NCI-H2081 (cell line): ENCODE measurements at places on chromosomes 6 and 20.

- no peak for DNase-seq
Observed at GRCh38 chr6:156102129-156102528, 646.5 kb upstream of the NOX3 start.

DNA sequence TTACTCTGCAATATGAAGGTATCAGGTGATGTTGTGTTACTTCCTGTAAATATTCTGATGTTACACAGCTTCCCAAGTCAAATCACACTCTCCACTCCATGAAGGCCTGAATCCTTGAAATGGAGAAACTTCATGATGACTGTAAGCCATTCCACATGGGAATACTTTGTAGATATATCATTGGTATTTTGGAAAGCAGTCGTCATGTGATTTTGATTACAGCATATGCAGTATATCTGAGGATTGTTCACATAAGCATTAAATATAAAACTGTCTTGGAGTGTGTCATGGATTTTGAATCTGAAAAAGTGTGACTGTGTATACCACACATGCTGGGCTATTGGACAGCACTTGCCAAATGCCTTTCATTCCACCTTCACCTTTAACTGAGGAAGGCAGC is 118.3 kb upstream of the EXOC2 start:
- no peak for DNase-seq

DNA sequence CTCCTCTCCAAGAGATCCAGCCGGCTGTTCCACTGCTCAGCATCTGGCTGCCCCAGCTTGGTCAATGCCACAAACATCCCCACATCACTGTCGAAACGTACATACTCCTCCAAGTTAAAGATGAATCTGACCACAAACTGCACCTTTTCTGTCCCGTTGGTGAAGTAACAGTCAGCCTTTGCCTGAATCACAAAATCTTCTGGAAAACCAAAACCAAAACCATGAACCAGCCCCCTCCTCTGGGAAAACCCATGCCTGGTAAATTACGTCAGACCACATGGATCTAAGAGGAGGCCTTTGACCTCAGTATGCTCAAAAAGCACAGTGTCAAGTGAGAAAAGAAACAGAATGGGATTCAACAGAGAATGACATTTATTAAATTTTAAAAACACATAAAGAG is 1.7 kb downstream of the HLA-DOB start:
- DNase-seq, result no peak

GRCh38 chr6:27145731-27146455 is 101.6 kb upstream of the PRSS16 start:
- peak; percentile 91 for DNase-seq

DNA sequence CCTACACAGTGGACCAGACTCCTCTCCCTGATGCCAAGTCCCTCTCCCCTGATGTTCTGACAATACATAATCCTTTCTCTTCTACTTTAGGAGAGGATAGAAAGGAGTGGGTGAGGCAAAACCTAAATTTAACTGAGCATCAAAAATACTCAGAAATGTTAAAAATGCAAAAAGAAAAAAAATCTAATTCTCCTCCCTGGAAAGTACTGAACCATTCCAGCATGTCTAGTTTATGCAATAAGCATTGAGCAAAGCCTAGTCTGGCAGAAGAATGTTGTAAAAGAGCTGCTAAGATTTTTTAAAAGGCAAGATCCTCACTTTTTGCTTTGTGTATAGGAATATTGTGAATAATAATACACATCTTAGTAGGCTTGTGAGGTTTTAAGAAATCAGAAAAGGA is 116.6 kb upstream of the STXBP5 start:
- DNase-seq, result no peak

DNA sequence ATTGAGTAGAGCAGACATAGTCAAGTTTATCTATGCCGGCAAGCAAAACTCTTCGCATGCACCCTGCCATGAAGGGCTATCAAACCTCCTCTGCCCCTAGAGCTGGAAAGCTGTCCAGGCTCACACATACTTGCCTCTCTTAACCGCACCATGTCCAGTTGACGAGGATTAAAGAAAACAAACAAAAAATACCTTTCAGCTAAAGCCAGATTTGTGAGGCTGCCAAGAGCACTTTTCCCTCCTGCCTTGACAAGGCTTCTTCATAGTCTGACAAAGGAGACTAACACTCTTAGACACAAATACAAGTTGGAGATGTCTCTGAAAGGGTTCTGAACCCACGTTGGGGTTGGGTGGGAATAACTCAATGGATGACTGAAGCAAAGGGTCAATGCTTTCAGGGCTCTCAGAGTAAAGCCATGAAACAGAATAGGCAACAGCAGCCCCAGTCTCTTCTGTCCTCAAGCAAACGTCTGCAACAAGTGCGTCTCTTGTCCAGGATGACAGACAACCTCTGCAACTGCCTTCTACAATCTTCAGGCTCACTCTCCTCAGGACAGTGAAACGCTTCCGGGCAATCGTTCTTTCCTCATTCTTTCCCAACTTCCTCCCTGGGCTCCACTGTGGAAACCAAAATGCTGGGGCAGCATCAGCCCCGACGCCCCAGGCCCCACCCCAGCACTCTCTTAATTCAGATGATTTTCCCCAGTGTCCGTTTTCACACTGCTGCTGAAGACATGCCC is 57.8 kb downstream of the AGPAT4 start:
- DNase-seq, result no peak

DNA sequence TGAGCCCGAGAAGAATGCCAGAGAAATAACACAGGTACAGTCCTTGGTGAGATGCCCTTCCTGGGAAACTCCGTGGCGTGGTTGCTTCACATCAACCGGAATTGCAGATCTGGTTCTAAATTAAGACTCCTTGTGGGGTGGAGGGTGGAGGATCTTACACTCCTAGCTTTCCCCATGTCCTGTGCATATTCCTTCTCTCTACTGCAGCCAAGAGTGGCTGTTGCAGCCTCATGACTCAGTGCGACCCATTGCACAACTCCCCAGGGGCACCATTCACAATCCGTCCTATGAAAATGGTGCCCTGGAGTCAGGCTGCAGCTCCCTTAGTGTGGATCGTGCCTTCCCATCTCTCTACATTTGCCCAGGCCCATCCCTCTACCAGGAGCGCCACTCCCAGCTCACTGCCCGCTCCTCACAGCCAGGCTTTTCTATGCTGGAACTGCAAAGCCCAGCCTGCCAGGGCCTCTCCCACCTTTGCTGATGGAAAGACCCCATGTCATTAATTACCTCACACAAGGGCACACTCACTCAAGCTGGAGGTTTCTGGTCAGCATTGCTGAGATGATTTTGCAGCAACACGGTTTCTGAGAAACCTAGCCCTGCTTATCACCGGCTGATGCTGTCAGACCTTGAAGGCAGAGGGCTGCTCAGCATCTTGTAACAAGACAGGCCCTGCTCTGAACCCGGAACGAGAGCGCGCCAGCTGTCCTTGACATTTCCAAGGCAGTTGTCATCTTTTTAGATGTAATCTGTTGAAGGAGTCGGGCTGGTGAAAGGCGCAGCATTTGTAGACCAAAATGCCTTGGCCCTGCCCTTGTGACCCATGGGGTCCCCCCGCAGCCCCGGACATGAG is 39.7 kb downstream of the SIRPA start:
- DNase-seq, result no peak

DNA sequence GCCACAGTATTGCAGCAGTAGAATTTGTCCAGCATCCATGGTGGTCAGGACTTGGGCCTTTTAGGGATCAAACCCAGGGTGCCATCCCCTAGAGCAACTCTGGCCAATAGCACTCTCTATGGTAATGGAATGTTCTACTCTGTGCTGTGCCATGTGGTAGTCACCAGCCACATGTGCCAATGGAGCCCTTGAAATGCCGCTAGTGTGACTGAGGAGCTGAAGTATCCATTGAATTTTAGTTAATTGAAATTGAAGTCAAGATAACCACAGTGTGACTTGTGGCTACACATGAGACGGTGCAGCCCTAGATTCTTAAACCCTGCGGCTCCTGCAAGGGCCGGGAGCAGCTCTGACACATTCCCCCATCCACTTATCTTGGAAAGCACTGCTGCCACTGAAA is 54.6 kb downstream of the SLC2A10 start:
- DNase-seq, result no peak

DNA sequence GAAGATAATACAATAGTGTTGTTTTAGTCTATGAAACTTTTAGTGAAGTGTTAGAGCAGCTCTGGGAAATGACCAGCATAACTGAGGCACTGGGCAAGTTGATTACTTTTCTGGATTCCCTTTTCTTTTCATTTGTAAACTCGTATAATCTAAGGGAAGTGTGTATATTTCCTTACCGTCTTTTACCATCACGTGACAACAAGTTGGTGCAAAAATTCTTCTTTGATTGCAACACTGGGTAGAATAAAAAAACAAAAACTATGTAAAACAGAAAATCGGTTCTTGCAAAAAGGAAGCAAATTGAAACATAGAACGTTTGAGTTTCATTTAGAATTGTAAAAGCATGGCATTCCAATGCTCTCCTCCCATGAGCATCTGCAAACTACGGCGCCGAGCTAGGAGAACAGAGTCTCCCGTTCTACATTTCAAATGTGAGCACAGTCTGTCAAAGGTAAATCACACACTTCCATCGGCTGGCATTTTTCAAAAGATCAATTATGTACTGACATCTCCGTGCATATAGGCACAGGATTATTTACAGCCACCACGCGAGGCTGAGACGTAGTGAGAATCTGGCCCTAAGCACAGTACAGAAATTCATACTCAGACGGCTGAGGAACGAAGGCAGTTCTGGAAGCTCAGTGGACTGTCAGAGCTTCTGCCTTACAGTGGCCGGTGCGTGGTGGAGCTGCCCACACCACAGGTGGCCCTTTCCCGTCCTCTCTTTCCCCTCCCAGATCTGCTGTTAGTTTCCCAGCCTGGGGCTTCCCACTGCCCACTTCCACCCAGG is 314.0 kb downstream of the BMP7 start:
- DNase-seq, result no peak

DNA sequence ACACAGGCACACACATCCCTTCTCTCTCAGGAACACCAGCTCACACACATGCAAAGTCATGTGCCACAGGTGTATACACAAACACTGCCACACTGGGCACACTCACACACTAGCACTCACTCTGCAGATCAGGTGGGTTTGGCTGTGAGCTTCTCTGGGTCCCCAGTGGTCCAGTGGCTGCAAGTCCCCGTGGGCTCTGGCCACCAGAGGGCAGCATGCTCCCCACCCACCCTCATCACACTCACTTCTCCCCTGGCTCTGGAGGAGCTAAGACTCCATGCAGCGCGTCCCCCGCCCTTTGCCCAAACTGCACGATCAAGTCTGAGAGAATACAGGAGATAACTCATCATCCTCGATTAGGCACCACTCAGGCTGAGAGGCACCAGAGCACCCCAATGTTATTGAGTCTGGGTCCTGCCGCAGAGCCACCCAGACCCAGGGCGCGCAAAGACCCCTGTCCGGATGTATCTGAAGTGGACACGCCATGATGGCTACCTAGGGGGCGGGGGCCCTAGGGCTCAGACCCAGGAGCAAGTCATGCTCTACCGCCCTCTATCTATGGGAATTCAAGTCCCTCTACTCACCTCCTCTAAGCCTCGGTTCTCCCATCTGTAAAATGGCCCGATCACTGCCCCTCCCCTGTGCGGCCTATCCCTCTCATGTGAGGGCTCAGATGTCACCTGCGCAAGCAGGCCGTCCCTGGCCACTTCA is 90.5 kb downstream of the GRM4 start:
- DNase-seq, result peak; percentile 53

DNA sequence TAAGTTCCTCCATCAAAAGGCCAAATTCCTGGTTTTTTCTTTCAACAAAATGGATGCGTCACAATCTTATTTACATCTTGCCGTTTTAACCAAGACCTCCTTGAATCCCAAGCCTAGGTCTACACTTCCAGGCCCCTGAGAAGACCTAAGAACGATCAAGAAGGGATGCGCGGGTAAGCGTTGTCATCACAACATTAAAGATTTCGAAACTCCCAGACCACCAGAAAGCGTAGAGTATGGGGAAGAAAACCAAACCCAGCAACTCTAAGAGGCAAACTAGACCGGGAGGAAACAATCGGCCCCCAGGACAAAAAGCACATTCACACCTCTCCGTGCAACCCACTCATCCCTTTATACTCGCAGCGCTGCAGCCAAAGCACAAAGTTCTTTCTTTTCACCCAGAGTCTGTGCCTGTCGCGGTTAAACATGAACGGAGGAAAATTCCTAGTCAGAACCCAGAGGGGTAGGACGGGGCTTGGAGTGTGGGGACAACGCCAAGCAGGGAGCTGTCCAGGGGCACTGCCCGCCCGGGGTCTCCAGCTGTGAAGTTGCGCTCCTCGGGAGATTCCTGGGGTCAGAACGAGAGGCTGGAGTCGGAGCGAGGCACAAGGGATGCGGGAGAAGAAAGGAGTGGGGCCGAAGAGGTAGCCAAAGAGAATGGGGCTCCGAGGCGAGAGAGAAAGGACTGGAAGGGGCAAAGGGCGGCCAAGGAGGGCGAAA is 725 bp downstream of the OSER1 start:
- DNase-seq, result no peak

GRCh38 chr20:18647777-18648176 is 59.9 kb downstream of the DTD1 start:
- no peak for DNase-seq

- no peak for DNase-seq
Observed at GRCh38 chr6:73722318-73723060, 26.5 kb downstream of the CD109 start.

DNA sequence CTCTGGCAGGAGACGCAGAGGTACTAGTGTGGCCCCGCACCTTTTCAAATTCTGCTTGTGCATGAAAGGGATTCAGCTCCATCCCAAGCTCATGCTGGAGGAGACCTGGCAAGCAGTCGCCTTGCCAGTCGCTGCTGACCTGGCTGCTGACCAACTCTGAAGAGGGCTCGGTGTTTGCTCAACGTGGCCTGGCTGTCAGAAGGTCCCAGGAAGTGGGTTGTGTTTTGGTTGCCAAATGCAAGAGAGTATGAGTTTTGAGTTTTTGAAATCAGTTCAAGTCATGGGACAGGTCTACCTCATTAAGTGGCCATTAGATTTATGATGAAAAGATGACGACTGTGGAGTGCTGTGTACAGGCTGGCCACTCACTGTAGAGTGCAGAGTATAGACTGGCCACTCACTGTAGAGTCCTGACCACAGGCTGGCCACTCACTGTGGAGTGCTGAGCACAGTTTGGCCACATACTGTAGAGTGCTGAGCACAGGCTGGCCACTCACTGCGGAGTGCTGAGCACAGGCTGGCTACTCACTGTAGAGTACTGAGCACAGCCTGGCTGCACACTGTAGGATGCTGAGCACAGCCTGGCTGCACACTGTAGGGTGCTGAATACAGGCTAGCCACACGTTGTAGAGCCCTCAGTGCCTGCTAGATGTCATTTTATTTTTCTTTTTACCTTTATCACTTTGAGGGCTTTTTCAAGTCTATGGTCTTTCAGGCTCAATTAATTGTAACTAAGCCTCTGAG is 193.9 kb downstream of the ZNF217 start:
- no peak for DNase-seq

GRCh38 chr6:89895276-89895874 is 1.1 kb downstream of the GJA10 start:
- no peak for DNase-seq

- no peak for DNase-seq
Observed at GRCh38 chr6:167279766-167280446, 11.2 kb upstream of the UNC93A start.

DNA sequence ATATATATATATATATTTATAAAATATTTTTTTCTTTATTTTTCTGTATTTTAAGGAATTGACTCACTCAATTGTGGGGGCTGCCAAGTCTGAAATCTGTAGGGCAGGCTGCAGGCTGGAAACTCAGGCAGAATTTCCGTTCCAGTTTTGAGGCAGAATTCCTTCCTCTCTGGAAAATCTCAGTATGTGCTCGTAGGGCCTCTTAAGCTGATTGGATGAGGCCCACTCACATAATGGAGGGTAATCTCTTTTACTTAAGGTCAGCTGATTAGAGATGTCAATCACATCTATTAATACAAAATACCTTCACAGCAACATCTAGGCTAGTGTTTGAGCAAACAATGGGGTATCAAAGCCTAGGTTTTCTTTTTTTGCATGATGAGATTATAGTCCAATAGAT is 244.7 kb upstream of the RNF24 start:
- DNase-seq, result no peak
